ENCODE measurements at places on chromosomes 3 and 15.
A peak's percentile ranks its signal among the peaks of the same experiment; 100 is the strongest.

GRCh38 chr15:64343841-64344240 lies 12.1 kb downstream of the CSNK1G1 start:
- DNase-seq, result no peak

DNA sequence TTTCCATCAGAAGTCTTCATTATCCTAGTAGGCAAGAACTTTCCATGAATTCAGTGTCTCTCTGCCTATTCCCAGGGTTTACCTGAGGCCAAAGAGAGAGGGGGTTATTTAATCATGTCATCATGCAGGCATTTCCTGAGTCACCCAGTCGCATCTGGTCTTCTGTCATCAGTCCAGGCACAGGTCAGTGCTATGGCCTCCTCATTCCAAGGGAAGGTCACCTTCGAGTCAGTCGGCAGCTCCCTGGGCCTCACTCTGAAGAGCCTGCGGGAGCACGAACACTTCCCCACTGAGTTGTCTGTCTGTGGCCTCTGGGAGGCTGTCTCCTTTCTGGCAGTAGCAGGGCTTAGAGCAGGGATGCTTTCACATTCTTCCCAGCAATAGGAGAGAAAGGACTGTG lies 26.2 kb upstream of the LRTM1 start:
- no peak for DNase-seq

GRCh38 chr3:14201940-14202684 lies 23.5 kb downstream of the LSM3 start:
- DNase-seq, result no peak

- DNase-seq, result no peak
Observed at GRCh38 chr3:4528819-4529600, 35.9 kb downstream of the ITPR1 start.

- no peak for DNase-seq
Observed at GRCh38 chr15:81723701-81724100, 322.1 kb downstream of the MEX3B start.

GRCh38 chr15:72540606-72541237 lies 66.6 kb downstream of the ARIH1 start:
- no peak for DNase-seq

GRCh38 chr15:63367390-63367789 lies 14.3 kb downstream of the CA12 start:
- no peak for DNase-seq

DNA sequence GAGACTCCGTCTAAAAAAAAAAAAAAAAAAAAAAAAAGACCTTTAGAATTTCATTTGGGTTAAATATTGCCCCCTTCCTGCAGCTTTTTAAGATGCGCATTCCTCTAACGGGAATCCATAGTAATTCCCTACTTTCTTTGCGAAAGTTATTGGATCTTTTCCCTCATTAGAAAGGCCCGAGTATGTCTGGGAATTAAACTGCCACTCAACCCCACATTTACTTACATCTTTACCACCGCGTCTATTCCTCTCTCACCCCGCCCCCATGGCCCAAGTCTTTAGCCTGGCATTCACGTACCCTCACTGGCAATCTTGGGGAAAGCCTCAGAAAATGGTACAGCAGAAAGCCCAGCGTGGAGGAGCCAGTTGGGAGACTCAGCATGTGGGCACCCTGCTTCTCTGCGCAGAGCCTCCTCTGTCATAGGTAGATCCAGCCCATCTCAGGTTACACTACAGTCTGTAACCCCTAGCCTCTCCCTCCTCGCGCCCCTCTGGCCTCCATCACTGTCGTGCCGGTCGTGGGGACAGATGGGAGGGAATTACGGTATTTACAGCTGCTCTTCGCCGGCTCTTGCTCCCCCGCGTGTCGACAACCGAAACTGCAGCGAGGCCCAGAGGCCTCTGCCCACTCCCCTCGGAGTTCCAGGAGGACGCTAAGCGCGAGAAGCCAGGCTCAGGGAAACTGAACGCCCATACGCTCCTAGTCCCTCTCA lies 6.4 kb upstream of the ANKDD1A start:
- peak; percentile 82 for DNase-seq

GRCh38 chr3:29515451-29515850 lies 234.6 kb downstream of the RBMS3 start:
- DNase-seq, result no peak

DNA sequence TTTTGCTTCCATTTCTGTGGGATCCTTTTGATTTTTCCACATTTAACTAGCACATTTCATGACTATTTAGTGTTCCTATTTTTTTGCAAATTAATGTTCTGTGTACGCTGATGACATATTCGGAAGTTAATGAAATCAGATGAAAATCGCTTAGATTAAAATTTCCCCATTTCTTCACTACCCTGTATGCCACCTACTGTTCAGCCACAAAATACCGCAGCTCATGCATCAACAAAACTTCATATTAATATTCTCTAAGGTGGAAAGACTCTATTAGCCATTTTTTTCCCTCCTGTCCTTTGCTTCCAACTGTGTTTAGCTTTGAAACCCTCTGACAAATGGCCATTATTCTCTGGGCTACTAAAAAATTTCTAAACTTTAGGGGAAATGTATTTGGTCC lies 300.6 kb downstream of the MECOM start:
- no peak for DNase-seq

- DNase-seq, result no peak
Observed at GRCh38 chr15:42233107-42233506, 25.0 kb upstream of the VPS39 start.

DNA sequence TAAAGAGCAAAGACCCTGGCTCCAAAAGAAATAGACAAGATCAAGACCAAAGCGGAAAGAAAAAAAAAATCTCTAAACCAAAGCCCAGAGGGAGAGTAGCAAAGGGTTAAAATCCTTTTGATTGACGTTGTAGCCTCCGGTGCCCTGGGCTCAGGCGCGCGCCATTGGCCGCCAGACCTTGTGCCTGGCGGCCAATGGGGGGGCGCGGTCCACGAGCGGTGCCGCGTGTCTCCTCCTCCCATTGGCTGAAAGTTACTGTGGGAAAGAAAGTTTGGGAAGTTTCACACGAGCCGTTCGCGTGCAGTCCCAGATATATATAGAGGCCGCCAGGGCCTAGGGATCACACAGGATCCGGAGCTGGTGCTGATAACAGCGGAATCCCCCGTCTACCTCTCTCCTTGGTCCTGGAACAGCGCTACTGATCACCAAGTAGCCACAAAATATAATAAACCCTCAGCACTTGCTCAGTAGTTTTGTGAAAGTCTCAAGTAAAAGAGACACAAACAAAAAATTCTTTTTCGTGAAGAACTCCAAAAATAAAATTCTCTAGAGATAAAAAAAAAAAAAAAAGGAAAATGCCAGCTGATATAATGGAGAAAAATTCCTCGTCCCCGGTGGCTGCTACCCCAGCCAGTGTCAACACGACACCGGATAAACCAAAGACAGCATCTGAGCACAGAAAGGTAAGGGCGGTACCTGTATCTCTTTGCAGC lies at the start of gene HES1:
TSS of gene HES1 (plus strand) at position 343 of the 713 bp plus-strand sequence. CDS start at position 576, 233 bp downstream.
- DNase-seq, result peak; percentile 70

DNA sequence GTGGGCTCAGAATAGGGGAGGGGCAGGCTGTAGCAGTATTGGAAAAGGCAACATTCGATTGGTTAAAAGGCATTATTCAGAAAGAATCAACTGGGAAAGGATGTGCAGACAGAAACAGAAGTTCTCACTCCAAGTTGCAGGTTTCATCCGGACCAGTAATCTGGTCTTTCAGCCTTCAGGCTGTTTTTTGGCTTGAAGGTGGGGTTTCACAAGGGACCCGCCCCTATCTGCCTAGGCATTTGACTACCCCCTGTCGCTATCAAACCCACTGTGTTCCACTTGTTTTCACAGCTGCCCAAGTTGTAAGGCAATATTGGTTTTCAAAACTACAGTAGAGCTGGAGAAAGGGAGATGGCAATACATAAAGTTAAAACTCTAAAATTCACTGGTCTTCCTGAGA lies 96.9 kb downstream of the VPS8 start:
- DNase-seq, result no peak

DNA sequence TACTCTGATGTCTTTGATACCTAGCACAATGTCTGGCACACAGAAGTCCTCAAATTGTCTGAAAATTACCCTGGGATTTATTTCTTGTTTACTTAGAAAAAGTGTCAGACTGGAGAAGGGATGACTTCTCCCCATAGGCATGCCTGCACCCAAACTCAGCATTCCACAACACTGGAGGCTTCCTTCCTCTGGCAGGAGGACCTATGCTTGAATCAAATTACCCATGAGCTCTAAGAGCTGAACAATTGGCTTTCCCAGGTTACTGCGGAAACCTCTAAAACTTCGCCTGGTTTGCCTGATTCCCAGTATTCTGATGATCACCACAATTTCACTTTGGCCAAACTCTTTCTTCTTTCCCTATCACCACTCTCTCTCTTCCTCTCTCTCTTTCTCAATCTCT lies 217.4 kb downstream of the DIPK2A start:
- DNase-seq, result no peak

GRCh38 chr15:101201411-101202174 lies 50.3 kb downstream of the CHSY1 start:
- no peak for DNase-seq

- DNase-seq, result no peak
Observed at GRCh38 chr3:74021449-74021848, 396.7 kb upstream of the PDZRN3 start.

DNA sequence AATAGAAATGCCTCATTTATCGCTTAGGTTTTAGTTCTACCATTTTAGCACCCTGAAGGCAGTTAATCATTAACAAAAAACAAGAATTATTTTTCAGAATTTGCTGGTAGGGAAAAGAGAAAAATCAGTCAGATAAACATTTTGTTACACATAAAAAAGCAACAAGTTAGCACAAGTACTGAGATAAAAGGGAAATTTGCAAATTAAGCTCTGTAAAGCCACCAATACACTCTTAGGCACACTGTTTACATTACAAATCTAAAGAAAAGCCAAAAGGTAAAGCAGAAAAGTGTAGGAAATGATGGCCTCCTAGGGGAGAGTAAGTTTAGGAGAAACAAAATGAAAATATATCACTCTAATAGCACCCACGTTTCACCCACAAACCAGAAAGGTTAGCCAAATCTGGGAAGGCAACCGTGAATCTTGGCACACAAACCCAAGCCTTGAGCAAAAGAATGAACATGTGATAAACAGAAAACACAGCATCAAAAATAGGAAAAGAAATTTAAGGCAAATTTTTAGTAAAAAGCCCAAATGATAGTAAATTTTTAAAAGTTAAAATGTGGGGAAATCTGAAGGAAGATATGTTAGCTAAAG lies 1.6 kb upstream of the SATB1 start:
- DNase-seq, result no peak

DNA sequence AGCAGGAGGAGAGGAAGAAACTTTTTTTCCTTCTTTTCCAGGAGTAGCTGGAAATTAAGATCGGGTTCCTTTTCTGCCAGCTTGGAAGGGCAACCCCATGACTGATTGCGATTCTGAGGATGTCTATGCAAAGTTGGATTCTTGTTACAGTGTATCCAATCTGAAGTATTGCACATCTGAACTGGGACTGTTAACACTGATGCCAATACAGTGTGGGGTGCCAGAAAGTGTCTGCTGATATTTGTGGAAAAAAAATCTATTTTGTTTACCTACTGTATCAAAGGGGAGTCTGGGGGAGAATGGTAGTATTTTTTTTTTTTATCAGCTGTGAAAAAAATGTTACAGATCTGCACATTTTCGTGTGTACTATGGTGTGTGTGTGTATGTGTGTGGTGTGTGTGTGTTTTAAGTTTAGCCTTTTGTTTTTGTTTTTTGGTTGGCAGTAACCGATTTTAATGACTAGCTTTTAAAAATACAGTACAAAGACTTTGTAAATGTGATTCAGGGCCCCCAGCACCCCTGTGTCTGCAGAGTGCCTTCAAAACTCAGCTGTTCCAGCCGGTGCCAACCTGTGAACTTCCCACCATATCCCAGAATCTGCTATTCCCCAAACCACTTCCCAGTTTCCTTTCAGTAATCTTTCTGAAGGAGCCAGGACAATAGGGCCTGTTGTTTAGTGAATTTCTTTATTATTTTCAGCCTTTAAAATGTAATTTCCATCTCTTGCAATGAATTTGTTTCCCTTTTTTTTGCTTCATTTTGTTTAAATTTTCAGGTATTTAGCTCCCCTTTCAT lies 1.9 kb downstream of the RAP2B start:
- DNase-seq, result no peak

GRCh38 chr3:31552103-31552502 lies 19.4 kb downstream of the STT3B start:
- DNase-seq, result no peak

DNA sequence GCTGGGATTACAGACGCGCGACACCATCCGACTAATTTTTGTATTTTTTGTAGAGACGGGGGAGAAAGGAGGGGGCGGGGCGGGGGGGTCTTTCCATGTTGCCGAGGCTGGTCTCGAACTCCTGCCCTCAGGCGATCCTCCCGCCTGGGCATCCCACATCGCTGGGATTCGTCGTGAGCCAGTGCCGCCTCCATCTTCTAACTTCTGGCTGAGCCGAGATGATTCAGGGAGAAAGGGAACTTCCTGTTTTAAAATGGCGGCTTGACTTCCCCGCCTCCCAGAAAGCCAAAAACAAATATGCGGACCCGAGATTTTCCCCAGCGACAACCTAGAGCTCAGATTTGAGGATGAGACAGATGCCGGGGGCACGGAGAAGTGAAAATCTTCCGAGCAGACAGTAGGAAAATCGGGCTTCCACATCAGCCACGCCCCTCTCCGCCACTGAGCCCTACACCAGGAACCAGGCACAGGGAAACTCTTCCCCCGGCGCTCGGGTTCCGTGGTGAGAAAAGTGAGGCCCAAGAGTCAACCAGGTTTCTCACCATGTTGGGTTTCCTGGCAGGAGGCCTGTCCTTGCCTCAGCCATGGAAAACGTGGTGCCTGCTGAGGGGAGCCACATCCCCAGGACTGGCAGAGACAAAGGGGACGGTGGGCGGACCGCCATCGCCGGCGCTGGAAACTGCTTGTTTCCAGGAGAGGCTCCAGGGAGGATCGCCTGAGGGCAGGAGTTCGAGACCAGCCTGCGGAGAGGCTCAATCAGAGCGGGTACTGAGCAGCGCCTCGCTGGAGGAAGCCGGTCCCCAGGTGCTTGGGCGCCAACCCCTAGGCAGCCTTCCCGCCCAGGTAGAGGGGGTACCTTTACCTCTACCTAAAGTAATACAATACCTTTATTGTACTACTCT lies 18.7 kb downstream of the CHST14 start:
- DNase-seq, result no peak

DNA sequence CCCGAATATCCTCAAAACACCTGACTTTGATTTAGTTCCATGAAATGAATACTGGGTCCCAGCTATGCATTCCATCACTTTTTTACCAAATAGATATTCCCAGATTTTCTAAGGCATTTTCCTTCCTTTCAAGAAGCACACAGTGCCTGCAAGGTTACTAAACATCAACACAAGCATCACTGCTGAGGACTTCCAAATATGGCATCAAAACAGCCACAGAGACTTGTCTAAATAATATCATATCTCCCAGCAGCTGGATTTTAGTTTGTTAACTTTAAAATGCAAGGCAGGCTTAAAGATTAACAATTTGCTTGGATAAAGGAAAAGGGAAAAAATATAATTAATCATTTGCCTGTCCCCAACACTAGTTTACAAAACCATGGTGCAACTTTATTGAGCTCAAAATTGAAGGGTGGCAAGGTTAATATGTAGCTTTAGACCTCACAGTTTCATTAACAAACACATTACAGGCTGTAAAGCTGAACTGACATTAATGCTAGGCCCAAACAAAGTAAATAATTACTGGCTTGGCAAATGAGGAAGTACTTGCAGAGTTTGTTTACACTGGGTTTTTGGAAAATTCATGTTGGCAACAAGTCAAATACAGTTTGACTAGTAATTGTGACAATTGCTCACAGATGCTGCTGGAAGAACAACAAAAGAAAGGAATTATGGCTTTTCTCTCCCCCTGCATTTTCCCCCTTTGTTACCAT lies 401.7 kb upstream of the CDIN1 start:
- DNase-seq, result no peak

Measured in GM19239 (cell line).